ENCODE measurements at places on chromosomes 13 and 19.

GRCh38 chr13:111370570-111371535 lies 50.4 kb downstream of the TEX29 start:
- DNase-seq = no peak

GRCh38 chr19:51724543-51724942 lies 752 bp upstream of the HAS1 start:
- DNase-seq = no peak

- no peak for DNase-seq
These were observed 117.3 kb downstream of the POSTN start for GRCh38 chr13:37481011-37481884.

DNA sequence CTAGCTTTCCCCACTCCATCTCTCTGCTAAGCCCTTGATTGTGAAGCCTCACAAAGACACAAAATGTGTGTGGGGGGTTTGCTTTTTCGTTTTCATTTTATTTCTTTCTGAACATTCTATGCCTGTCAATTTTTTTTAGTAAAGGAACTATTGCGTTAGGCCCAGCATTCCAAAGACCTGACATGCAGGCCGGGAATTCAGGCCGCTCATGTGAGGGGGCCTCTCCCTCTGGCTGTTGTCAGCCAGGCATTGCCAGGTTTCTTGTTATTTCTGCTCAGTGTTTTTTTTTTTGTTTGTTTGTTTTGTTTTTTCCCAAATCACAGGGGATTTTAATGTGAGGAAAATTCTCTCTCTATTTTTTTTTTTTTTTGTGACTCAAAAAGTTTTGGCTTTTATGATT lies 10.3 kb upstream of the MEDAG start:
- DNase-seq = no peak

DNA sequence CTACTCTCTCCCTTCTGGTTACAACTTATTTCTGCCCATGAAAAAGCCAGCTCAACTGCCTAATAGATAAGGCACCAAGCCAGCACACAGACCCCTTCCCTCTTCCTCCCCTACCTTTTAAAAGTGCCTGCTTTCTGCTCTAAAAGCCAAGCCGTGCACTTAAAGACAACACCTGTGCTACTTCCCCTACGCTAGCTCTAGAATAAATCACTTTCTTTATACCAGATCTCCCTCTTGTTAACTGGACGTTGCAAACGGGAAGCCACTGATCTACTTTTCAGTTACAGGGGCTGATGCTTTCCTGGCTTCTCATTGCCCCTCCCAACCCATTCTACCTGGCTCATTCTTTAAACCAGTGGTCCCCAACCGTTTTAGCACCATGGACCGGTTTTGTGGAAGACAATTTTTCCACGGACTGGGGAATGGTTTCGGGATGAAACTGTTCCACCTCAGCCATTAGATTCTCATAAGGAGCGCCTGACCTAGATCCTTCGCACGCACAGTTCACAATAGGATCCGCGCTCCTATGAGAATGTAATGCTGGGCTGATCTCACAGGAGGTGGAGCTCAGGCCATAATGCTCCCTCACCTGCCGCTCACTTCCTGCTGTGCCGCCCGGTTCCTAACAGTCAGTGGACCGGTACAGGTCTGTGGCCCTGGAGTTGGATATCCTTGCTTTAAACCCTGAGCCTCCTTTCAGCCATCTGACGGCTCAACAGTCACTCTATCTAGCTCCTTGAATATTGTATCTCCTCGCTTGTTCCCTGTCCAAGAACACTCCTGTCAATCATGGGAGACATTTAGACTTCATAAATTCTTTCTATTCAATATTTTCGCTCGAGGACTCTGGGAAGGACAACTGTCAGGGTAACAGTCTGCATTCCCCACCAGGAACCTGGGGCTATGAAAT lies 841 bp upstream of the ZNF223 start:
- DNase-seq = no peak

DNA sequence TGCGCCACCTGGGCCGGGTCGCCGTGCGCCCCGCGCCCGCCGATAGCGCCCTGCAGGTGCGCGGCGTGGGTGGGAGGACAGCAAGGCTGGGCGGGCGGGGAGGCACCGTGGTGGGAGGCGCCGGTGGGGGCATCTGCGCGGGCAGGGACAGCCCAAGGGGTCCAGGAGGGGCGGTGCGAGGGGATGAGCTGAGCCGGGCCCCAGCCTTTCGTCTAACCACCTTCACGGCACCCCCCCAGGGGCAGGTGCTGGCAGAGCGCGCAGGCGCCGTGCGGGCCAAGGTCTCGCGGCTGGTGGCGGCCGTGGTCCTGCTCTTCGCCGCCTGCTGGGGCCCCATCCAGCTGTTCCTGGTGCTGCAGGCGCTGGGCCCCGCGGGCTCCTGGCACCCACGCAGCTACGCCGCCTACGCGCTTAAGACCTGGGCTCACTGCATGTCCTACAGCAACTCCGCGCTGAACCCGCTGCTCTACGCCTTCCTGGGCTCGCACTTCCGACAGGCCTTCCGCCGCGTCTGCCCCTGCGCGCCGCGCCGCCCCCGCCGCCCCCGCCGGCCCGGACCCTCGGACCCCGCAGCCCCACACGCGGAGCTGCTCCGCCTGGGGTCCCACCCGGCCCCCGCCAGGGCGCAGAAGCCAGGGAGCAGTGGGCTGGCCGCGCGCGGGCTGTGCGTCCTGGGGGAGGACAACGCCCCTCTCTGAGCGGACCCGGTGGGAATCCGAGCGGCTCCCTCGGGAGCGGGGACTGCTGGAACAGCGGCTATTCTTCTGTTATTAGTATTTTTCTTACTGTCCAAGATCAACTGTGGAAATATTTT lies 3.1 kb downstream of the KISS1R start:
- DNase-seq = peak; percentile 53

DNA sequence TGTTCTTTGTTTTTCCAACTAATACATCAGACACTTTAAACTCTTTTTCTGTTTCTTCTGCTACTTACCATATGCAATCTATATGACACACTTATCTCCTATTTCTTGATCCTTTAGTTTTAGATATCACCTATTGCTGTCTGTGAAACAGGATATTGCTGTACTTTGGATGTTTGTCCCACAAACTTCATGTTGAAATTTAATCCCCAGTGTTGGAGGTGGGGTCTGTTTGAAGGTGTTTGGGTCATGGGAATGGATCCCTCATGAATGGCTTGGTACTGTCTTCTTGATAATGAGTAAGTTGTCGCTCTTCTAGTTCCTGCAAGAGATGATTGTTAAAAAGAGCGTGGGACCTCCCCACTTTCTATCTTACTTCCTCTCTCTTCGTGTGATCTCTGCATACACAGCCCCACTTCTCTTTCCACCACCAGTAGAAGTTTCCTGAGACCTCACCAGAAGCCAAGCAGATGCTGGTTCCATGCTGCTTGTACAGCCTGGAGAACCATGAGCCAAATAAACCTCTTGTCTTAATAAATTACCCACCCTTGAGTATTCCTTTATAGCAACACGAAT lies 244.2 kb downstream of the NHLRC3 start:
- DNase-seq = no peak

- DNase-seq = no peak
These were observed 380.9 kb upstream of the HTR2A start for GRCh38 chr13:47277774-47278173.
